ENCODE measurements at places on chromosomes 6 and 20.

DNA sequence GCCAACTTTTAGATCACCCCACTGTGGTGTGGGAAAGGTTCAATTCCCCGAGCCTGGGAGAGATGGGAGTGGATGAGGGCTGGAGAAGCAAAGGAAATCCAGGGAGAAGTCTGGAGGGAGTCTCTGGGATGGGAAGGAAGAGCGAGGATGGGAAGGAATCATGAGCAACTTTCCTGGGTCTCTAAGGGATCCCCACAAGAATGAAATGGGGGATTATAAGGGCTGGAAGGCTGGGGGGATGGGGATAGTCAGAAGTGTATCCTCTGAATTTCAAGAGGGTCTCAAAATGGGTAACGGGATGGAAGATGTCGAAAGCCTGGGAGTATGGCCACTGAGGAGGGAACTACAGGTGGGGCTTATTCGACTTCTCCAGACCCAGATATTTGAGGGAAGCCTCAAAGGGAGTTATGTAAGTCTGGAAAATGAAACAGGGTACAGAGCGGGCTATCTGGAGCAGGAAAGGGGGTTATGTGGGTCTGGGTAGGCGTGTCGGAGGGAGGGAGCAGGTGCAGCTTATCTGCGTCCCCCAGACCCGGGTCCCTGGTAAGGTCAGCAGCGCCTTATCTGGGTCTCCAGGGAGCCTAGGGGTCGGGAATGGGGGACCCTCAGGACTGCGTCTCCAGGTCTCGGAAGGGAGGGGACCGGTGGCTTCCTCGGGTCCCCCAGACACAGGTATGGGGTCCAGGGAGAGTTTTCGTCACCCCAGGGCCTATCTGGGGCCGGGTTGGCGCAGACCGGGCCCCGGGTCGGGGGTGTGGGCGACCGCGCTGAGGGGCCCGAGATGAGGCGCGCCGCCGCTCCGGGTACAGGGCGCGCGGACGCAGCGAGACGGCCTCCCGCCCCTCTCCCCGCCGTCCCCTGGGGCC is 550 bp downstream of the PLAGL2 start:
- DNase-seq, result no peak

DNA sequence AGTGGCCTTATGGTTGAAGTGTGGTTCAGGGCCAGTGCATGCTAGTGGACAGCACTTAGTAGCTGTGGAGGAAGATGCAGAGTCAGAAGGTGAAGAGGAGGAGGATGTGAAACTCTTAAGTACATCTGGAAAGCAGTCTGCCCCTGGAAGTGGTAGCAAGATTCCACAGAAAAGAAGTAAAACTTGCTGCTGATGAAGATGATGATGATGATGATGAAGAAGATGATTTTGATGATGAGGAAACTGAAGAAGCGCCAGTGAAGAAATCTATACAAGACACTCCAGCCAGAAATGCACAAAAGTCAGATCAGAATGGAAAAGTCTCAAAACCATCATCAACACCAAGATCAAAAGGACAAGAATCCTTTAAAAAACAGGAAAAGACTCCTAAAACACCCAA is 28.9 kb downstream of the MDFI start:
- no peak for DNase-seq

GRCh38 chr6:161033667-161034066 is 42.1 kb downstream of the MAP3K4 start:
- no peak for DNase-seq

- DNase-seq, result no peak
Observed at GRCh38 chr6:13272131-13273046, 55.9 kb downstream of the TBC1D7 start.

Measured in activated CD4-positive, CD25-positive, alpha-beta regulatory T cell (primary cell).